ENCODE measurements at places on chromosomes 11 and 22.

DNA sequence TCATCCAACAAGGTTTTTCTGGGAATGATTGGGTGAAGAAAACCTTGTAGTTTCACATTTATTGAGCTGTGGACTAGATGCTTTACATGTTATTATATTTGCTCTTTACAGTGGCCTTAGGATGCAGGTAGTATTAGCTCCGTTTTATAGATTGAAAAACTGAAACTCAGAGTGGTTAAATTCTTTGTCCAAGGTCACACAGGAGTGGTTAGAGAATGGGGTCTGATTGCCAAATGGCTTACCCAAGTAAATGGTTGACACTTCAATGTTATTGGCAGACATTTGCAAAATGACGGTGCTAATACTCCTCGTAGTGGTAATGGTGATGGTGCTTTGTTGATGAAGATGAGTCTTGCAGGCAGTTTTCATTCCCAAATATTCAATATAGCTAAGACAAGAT lies 2.2 kb downstream of the GTPBP1 start:
- DNase-seq, result no peak

- DNase-seq, result no peak
Measured at GRCh38 chr22:39414886-39415285, 15.3 kb downstream of the TAB1 start.

- DNase-seq, result no peak
Measured at GRCh38 chr11:103585911-103586310, 450.5 kb upstream of the DDI1 start.

GRCh38 chr11:6268820-6269219 lies 9.2 kb downstream of the CCKBR start:
- DNase-seq, result no peak

DNA sequence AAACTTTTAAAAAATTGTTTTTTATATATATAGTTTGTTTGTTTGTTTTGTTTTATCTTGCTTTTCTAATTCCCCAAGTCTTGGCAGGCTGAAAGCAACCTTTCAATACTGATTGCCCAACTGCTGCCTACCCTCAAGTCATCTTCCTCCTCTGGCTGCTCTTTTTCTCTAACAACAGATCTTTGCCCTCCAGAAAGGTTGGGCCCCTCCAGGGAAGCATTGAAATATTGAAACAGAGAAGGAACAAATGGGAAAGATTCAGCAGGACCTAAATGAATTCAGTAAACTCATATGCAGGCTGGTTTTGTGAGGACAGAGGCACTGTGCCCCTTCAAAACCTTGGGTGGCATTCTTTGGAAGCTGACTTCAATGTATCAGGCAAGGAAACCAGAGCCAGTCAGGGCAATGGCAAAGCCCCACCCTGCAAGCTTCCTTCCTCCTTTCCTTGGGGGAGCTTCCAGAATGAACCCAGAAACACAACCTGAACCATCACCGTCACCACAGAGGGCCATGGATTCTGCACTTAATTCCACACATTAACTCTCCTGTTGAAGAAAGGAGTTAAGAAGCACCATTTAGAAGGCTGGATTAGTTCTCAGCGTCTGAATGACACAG lies 815 bp upstream of the MS4A6A start:
- no peak for DNase-seq

- DNase-seq, result no peak
Measured at GRCh38 chr11:44528103-44528502, 37.4 kb upstream of the CD82 start.

GRCh38 chr22:21047730-21048129 lies 2.0 kb downstream of the LRRC74B start:
- peak; percentile 25 for DNase-seq

GRCh38 chr11:67160872-67161783 lies 42.1 kb downstream of the KDM2A start:
- no peak for DNase-seq

- DNase-seq, result no peak
Measured at GRCh38 chr11:1619449-1619848, 2.5 kb downstream of the KRTAP5-4 start.

DNA sequence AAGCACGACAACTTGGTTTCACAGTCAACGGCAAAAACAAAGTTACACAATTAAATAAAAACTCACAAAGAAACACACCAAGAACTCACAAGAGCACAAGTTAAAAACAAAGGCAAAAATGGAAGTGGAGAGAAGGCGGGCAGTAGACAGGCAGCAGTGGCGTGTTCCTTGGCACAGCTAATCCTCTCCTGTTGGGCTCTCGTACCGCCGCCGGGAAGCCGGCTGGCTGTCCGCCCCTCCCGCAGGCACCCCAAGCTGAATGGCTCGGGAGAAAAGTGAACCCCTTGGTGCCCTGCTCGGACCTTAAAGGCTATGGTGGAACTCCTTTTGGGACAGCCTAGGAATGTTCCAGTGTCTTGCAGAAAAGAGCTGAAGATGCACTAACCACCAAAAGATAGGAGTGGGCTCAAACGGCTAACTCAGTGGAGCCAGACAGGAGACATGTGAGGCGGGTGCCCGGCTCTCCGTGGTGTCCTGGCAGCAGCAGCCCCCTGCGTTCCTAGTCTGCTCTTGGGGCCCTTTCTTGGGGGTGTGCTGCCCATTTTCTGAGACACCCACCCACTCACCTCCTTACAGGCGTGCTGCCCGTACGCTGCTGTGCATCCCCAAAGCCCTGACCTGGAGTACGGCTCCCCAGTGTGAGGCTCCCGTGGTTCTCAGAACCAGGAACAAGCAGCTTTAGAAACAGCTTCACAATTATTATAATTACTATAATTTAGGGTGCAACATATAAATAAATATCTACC lies 86.1 kb upstream of the BID start:
- no peak for DNase-seq

DNA sequence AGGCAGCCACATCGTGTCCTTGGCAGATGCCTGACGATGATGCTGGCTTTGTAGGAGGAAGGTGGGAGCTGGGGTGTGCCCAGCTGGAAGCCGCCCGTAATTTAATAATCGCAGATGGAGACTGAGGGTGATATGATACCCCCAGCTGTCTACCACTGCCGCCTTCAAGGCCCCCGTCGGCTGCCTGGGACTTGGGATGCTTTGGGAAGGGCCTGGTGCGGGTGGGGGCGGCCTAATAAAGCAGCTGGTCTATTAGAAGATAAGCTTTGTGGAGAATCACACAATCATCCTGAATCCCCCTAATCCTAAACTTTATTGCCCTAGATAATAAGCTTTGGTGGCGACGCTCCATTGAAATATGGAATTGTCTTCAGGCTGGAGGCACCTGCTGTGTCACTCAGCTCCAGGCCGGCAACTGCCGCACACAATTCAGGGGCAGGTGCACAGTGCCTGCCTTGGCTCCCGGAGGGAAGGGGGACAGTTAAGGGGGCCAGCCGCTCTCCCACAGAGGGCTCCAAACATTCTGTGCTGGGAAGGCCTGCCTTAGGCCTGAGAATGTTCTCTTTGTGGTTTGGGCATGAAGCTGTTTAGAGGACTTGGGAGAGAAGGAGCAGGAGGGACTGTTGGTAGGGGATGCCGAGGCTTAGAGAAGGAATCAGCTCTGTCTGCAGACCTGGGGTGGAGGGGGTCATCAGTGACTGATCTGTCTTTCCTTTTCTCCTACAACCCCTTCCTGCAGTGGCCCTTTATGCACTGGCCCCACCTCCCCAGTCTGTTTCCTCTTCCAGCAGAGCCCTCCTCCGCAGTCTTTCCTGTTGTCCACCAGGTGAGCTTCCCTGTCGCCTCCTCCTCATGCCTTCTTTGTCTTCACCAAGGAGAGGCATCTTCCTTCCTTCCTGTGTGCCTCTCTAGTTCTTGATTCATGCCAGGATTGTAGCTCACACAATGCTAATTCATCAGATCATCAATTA lies 65.3 kb downstream of the ARL14EP start:
- DNase-seq, result no peak

DNA sequence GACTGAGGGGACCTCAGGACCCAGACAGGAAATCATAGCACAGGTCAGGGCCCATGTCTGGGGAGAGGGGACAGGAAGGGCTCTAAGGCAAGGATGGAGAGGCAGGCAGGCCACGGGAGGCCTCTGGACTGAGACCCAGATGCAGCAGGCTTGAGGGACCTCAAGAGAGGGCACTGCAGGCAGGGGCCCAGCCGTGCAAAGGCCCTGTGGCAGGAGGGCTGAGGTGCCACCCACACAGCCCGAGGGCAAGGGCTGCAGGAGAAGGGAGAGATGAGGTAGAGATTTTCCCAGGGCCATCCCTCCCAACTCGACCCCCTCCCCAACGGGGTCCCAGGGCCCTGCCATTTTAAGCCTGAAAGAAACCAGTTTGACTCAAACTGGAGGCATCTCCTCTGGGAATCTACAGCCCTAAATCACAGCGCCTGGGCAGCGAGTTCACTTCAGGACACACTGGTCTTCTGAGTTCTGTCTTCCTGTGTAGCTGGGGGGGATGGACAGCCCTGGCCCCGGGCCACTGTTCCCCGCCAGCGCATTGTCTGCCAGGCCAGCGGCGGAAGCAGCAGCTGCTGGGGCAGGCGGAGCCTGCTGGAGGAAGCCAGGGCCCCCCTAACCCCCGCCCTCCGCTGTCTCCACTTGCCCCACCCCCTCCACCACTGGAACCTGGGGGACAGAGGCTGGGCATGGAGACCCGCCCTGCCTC lies 20.3 kb upstream of the WNT7B start:
- DNase-seq, result no peak

- no peak for DNase-seq
Measured at GRCh38 chr11:57543593-57543992, 6.2 kb downstream of the SMTNL1 start.

DNA sequence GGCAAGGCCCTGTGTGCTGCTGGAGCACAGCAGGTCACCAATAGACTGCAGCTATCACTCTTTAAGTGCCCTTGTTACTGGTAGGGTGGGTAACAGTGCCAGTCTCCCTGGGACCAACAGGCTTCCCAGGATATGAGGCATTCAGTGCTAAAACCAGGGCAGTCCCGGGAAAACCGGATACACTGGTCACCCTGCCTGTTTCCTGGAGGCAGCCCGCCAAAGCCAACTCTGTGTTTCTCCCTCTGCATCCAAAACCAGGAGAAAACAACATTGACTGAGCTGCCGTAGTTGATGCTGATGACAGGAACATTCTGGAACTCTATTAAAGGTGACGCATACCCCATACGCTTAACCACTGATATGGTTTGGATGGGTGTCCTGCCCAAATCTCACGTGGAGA lies 149.1 kb downstream of the SHANK2 start:
- DNase-seq, result no peak

GRCh38 chr11:765025-765801 lies 12.1 kb downstream of the GATD1 start:
- DNase-seq, result no peak

GRCh38 chr11:111762981-111763643 lies 3.1 kb downstream of the PPP2R1B start:
- DNase-seq, result no peak

DNA sequence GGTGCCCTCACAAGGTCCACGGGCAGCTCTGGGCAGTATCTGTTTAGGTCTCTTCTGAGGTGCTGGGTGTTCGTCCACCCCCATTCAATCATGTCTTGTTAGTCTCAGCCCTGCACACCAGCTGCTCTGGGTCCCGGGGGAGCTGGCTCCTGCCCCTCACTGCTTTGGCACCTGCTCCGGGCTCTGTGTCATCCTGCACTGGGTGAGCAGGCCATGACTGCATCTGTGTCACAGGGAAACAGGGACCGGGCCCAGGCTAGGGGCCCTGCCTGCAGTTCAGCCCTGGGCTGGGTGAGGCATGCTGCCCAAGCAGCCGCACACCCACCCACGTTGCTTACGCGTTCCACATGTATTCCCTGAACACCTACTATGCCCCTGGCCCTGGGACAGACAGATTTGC lies 43.9 kb downstream of the ELFN2 start:
- DNase-seq, result no peak

GRCh38 chr11:28910926-28911325 lies 802.7 kb downstream of the METTL15 start:
- no peak for DNase-seq

DNA sequence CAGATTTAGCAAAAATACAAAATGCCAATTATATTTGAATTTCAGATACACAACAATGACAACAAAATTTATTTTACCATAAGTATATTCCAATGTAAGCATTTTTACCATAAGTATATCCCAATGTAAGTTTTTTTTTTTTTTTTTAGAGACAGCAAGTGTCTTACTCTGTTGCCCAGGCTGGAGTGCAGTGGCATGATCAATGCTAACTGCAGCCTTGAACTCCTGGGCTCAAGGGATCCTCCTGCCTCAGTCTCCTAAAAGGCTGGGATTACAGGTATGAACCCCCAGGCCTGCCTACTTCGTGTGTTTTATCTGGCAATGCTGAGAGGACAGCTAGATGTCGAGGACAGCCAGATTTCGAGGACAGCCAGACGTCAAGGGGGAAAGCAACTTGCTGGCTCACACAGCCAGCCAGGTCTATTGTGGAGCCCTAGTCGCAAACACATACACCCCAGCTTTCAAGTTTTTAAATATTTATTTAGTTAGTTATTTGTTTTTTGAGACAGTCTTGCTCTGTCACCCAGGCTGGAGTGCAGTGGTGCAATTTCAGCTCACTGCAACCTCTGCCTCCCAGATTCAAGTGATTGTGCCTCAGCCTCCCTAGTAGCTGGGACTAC lies 1.1 kb upstream of the SERPING1 start:
- no peak for DNase-seq

GRCh38 chr11:1163321-1163910 lies 5.7 kb downstream of the MUC5AC start:
- DNase-seq, result no peak

GRCh38 chr11:114276077-114276476 lies 20.1 kb upstream of the NNMT start:
- DNase-seq, result no peak

- no peak for DNase-seq
Measured at GRCh38 chr11:83191986-83192385, 1.5 kb upstream of the ANKRD42 start.

GRCh38 chr22:38249301-38249700 lies 23.5 kb downstream of the TMEM184B start:
- no peak for DNase-seq

- no peak for DNase-seq
Measured at GRCh38 chr11:122319085-122319484, 203.1 kb upstream of the BLID start.

DNA sequence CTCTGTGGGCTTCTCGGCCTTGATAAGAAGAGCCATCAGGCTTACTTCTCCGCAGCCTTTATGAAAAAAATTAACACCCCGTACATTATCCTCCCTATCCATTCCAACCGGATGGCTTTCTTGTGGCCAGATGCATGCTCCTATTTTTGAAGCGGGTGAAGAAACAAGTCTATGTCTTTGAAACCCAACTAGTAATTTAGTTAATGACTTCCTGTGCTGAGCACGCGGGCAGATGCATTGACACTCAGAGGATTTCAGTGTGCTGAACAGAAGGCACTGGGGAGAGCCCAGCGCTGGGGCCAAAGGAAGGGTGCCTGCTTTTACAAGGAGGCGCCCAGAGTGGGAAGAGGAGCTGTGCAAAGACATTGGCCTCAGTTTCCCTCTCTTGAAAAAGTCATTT lies 53.3 kb downstream of the ARHGAP8 start:
- DNase-seq, result no peak

- no peak for DNase-seq
Measured at GRCh38 chr11:26144291-26144690, 187.6 kb upstream of the ANO3 start.

DNA sequence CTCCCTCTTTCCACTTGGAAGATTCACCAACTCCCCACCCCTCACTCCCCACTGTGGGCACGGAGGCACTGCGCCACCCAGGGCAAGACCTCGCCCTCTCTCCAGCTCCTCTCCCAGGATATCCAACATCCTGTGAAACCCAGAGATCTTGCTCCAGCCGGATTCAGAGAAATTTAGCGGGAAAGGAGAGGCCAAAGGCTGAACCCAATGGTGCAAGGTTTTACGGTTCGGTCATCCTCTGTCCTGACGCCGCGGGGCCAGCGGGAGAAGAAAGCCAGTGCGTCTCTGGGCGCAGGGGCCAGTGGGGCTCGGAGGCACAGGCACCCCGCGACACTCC lies 397 bp upstream of the CD44 start:
- DNase-seq, result no peak

- no peak for DNase-seq
Measured at GRCh38 chr11:69372589-69373250, 78.8 kb downstream of the MYEOV start.

All from NCI-H187 treated with DMSO at 0.1 percent for 48 hours (cell line).